ENCODE measurements at places on chromosomes 7 and 10.

DNA sequence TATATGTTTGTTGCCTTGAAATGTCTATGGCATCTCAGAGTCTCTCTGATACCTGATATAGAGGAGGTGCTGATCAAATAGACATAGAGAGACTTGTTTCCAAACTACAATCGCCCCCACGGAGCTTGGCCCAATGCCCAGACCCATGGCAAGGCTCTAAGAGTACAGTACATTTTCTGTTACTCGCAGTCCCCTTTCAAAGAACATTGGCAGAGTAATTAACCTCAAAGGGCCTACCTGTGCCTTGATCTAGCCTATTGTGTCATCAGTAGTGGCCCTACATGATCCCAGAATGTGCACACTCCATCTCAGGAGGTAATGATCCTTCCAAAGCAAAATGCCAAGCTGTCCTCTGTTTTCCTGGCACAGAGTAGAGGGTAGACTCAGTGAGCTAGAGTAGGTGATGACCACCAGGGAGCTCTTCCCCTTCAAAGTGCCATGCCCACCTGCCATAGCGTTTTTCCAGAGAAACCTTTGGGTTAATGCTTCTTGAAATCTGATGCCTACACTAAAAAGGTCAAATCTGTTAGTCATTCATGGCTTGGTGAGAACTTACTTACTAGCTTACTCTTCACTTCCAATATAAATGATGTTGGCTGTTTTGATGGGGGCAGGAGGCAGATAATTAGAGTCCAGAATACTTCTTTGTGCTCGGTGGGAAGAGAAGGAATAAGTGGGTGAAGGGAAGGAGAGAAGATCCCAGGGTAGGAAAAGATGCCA, 41.2 kb upstream of the ACSL5 start:
- no peak for DNase-seq

DNA sequence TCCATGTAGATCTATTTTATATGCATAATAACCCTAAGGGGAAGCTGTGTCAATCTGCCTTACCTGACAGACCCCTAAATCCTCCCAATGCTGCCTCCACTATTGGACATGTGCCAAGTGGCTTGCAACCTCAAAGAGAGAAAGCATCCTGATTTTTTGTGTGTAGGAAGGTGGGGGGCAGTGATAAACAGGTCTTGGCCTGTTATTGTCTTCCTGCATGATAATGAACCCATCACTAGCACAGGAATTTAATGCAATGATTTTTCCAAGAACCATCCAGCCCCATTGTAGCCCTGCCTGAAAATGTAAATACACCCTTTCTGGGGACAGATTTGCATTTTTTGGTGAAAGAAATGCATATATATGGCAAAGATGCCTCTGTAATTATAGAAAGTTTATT, 850.2 kb downstream of the LRMDA start:
- no peak for DNase-seq

DNA sequence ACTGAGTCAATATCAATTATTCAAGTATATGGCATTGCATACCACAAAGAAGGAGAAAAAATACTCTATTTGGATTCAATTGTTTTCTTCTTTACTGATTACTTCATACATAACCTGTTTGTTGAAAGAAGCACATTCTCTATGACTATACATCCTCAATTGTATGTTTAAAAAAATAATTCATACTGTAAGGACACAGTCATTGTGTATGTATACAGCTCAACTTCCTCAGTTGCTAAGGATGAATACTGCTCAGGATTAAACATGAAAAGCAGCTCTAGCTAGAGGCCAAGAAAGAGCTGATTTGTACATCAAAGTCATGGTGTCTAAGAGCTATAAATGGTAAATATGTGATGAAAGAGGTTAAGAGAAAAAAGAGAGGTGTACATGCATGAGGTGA, 15.8 kb upstream of the BPGM start:
- DNase-seq, result no peak

GRCh38 chr7:11212816-11213215, 239.1 kb downstream of the PHF14 start:
- DNase-seq, result no peak

- no peak for DNase-seq
Observed at GRCh38 chr10:79266084-79266483, 81.2 kb upstream of the PPIF start.
